ENCODE measurements at places on chromosomes 5 and 9.

DNA sequence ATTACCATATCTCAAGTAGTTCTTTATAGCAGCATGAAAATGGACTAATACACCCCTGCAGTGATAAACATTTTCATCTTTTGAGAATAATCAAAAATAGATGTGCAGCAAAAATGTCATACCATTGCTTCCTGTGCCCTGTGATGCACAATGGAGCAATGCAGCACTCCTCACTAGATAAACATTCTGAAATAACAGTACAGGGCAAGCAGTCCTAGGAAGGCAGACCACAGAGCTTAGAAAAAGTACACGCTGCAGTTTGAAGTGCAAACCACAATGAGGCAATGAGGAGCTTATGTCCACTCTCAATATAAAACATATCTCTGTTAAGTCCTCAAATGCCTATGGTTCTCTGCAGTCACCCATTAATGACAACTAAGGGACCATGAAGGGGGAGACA lies 367.6 kb downstream of the PDE4D start:
- no peak for DNase-seq

GRCh38 chr5:2762744-2763532 lies 11.5 kb upstream of the IRX2 start:
- DNase-seq, result no peak

- DNase-seq, result no peak
Measured at GRCh38 chr5:10573487-10574145, 9.7 kb downstream of the ANKRD33B start.

DNA sequence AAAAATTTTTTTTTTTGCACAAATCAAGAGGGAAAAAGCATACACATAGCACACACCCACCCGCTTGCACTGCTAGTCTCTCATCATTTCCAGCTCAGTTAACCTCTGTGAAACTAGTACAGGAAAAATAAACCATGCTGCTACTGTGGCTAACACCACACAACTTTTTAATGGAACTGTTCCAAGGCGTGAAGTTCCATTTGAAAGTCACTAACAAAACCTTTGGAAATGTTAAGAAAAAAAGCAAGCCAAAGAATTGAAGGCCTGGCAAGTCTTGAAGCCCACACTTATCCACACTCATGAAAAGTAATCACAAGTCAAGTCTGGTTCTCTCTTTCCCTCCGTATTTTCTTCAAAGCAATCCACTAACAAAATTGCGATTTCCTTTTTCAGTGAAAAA lies 116.3 kb downstream of the FANCC start:
- DNase-seq, result no peak

DNA sequence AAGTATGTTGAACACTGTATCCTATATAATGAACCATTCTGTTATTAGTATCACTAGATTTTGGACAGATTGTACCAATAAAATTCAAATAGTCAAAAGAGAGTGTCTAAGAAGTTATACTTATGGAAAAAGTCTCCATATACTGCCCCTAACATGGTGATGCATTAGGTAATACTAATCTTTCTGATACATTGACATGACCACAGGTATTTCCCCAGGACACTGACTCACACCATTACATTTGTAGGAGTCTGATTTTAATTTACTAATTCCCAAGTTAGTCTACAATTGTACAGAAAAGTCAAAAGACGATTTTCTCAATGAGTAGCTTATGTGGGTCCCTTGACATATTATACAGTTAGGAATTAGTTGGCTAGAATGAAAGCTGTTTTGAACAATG lies 593.8 kb downstream of the ISL1 start:
- no peak for DNase-seq

GRCh38 chr9:105886136-105886535 lies 191.8 kb downstream of the TMEM38B start:
- no peak for DNase-seq

DNA sequence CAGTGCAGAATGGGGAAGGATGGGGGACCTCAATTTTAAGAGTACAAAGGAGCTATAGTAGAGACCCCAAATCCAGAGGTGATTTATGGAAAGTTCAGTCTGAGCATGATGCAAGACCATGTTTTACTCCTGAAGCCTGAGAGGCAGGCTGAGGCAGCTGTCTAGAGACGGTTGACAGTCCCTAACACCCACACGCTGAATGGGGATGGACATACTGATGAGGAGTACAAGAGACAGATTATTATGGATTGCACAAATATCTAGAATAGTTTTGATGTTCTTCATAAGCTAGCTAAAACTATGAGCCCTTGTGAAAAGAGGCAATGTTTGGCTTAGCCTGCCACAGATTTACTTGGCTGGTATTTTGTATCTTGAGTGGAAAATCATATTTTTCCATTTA lies 64.5 kb downstream of the PRR16 start:
- DNase-seq, result no peak

DNA sequence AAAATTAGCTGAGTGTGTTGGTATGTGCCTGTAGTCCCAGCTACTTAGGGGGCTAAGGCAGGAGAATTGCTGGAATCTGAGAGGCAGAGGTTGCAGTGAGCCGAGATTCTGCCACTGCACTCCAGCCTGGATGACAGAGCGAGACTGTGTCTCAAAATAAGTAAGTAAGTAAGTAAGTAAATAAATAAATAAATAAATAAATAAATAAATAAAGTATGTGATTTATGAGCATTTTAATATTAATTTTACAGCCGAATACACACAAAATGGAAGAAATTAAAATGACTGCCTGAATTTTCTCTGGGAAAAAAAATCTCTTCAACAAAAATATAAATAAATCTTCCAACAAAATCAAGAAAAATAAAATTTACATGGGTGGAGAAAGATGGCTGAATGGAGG lies 740.7 kb downstream of the CDH18 start:
- no peak for DNase-seq

DNA sequence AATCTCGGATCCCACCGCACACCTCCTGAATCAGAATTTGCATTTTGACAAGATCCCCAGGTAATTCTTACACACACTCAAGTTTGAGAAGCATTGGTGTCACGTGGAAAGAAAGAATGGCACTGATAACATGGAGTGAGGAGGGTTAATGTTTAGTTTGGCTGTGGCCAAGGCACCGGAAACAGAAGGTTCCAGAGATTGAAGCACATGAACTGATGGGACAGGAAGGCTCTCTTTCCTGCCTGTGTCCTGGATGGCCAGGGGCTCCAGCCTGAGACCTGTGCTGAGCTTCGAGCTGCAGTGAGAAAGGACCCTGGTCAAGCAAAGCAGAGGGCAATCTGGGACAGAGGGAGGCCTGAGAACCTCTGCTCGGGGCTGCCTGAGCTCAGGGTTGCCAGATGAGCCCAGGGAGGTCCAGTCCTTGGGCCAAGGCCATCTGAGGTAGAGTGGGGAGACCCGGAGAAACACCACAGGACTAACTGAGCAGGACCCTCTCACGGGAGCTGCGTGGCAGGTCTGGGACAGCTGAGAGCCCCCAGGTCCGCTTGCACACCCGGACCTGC lies 27.3 kb downstream of the AFAP1L1 start:
- no peak for DNase-seq

DNA sequence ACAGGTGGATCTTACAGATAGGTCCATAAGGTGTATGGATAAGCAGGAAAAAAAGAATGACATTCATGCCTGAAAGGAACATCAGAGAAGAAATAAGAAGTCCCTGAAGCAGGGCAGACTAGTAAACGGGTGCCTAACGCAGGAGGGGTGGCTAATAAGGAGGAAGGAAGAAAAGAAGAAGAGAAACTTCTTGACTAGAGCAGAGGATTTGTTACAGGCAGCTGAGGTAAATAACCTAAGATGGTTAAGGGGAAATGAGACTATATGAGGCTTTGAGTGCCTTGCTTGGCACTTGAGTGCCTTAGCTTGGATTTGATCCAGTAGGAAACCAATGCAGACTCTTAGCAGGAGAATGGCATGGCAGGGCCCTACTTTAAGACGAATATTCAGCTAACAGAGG lies 313.5 kb upstream of the PDE4D start:
- DNase-seq, result no peak

GRCh38 chr5:172797771-172798191 lies 26.8 kb upstream of the DUSP1 start:
- DNase-seq, result no peak

GRCh38 chr5:81420039-81420667 lies 26.2 kb upstream of the ACOT12 start:
- DNase-seq, result peak; percentile 88

DNA sequence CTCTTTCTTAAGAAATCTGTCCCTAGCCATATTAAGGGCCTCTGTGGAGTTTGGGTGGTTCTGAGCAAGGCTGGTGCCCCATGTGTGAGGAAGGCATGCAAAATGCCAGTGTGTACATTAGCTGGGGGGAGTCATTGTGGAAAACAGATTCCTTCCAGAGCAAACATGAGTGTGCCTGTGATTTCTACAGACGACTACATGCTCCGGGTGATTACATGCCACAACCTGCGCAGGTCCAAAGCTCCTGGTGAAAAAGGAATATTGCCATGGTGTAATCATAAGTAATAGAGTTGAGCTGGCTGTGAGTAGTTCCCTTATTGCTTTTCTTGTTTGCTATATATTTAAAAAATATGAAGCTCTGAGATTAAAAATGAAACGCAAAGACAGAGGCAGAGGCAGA lies 102.1 kb downstream of the ACER2 start:
- no peak for DNase-seq

DNA sequence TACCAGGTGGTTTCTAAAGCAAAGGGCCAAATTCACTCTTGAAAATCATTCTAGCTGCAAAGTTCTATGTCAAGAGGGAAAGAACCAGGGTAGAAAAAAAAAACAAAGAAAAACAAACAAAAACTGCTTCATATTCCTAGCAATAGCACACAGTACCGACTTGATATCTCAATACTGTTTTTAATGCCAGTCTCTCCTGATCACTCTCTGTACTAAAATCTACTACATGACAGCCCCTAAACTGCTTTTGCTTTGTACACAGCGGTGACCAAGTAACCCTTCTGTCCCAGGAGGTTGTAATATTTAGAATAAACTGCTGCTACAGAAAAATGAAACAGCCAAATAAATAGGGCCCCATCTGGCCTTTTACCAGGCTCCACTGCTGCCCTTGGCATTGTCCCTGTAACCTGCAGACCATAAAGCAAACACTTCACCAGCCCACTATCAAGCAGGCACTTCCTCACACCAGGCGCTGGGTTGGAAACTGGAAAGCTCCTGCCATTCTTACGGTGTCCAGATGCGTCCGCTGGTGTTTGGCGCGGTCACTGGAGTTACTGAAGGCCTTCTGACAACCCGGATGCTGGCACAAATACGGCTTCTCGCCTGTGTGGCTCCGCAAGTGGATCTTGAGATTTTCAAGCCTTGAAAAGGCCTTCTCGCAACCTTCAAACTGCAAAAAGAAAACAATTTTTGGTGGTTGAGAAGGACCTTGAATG lies 363.2 kb downstream of the GLIS3 start:
- DNase-seq, result no peak

GRCh38 chr5:10663489-10664179 lies 97.4 kb downstream of the DAP start:
- no peak for DNase-seq

- DNase-seq, result no peak
Measured at GRCh38 chr9:21779397-21779796, 23.0 kb upstream of the MTAP start.

DNA sequence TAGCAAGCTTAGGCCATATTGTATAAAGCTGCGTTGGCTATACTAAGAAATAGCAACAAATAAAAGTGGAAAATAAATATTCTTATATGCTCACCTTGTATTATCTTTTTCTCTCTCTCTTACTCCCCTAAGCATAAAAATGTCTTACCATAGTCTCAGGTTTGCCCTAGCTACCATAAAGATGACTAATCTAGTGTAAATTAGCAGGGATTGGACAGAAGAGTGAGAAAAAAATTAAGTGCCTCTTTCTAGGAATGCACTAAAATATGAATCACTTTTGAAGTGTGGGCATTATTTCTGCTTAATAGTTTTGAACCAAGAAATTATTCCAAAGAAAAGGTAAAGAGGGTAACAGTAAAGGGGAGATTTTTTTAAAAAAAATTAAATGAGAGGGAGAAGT lies 201.3 kb downstream of the HINT1 start:
- no peak for DNase-seq

GRCh38 chr9:132795511-132796303 lies 82.4 kb downstream of the AK8 start:
- DNase-seq, result no peak

GRCh38 chr9:115106001-115106400 lies 12.0 kb downstream of the TNC start:
- DNase-seq, result no peak

DNA sequence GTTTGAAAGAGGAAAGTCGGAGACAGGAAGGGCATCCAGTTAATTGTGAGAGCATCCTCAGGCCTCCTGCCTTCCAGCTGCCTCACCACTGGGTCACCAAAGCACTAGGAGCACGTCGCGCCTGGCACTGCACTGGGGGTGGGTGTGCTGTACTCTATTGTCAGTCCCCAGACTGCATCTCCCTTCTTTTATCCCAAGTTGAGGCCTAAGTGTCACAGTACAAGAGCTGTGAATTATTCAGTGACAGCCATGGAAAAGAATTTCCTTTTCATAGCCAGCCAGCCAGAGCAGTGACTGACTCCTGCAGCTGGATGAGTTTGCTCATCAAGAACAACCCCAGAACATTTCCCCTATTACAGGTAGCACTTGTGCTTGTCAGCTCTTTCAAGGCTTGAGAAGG lies 16.3 kb downstream of the CLTA start:
- DNase-seq, result no peak

GRCh38 chr5:129398026-129398678 lies 61.9 kb upstream of the ADAMTS19 start:
- DNase-seq, result no peak

GRCh38 chr9:134978272-134978671 lies 60.6 kb upstream of the FCN1 start:
- no peak for DNase-seq

GRCh38 chr5:109830955-109831502 lies 141.3 kb downstream of the MAN2A1 start:
- DNase-seq, result no peak

GRCh38 chr9:120892748-120893610 lies 16.0 kb upstream of the PHF19 start:
- peak; percentile 91 for DNase-seq

DNA sequence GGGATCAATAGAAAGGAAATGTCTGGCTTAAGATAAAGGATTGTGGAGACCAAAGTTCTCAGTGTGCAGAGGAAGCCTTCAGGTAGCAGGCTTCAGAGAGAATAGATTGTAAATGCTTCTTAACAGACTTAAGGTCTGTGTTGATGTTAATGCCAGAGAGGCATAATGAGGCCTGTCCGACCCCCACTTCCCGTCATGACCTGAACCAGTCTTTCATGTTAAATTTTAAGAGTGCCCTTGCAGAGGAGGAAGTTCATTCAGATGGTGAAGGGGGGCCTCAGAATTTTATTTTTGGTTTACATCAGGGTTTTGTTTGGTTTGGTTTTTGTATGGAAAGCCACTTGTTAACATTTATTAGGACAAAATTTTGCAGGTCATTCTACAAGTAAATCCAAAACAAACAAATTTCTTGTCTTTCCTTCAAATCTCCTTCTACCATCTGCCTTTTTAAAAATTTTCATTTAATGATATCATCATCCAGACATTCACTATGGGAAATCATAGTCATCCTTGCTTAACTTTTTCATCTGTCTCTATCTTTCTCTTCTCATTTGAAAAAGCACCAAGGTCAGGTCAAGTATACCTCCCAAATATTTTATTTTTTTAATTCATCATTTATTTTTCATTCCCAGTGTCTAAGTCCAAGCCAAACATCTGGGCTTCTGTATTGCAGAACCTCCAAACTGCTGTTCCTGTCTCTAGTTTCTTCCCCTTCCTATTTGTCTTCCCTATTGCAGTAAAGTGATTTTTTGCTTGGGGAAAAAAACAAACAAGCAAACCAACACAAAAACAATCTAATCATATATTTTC lies 6.9 kb upstream of the ABCA1 start:
- no peak for DNase-seq

GRCh38 chr5:105659396-105659795 lies 2011.3 kb downstream of the EFNA5 start:
- no peak for DNase-seq

- peak; percentile 1 for DNase-seq
Measured at GRCh38 chr9:105198865-105199264, 45.6 kb upstream of the SLC44A1 start.
